ENCODE measurements at places on chromosomes 4 and X.

DNA sequence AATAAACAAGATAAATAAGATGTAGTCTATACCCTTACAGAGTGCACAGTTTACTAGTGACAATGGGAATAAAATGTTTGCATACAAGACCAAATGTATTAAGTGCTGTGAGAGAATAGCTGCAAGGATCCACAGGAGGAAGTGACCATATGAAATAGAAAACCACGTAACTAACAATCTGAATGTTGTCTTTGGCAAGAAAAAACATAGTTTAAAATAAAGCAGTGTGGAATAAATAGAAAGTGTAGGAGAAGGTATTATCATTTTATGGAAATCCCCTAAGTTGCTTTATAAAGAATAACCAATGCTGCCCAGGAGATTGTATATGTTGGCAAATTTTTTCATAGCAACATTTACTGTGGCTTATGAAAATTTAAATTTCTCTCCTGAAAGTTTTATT lies 116.1 kb downstream of the PCDH7 start:
- no peak for DNase-seq

DNA sequence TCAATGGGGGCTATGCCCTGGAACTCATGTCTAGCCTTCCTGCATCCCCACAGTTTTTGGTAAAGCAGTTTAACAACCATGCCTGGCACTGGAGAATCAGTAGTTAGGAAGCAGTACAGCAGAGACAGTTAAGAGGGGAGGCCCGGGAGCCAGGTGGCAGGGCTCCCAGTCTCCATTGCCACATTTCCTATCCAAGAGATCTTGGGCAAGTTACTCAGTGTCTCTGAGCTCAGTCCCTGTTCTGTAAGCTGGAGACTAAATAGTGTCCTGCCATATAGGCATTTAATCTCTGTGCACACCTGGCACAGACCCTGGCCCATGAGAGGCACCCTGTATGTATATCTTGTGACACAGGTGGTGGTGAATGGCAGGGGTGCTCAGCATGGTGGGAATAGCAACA lies 156.1 kb upstream of the EOLA2 start:
- no peak for DNase-seq

GRCh38 chrX:119208401-119209057 lies 27.6 kb upstream of the PGRMC1 start:
- no peak for DNase-seq

GRCh38 chr4:8579526-8580320 lies 469 bp upstream of the GPR78 start:
- no peak for DNase-seq

Data from NCI-H187 (cell line).